Glomerular endothelial cell (primary cell): ENCODE measurements at places on chromosomes 12 and 14. TPM values are rescaled to one million over a fixed set of nuclear protein-coding genes. Genes with fewer than 3 reads are reported as not detected.

MYO1H gene
- total RNA-seq: not detected in 2 replicates

TMPRSS12 gene
- not detected in 2 replicates for total RNA-seq

TCL1B gene
- not detected in 2 replicates for total RNA-seq

MEG3 gene
- total RNA-seq: 134 and 219 TPM in 2 replicates

RNASE9 gene
- total RNA-seq: not detected in 2 replicates
